ENCODE measurements at places on chromosomes 5 and 9. TPM values are rescaled to one million over a fixed set of nuclear protein-coding genes. Genes with fewer than 3 reads are reported as not detected.

DNA sequence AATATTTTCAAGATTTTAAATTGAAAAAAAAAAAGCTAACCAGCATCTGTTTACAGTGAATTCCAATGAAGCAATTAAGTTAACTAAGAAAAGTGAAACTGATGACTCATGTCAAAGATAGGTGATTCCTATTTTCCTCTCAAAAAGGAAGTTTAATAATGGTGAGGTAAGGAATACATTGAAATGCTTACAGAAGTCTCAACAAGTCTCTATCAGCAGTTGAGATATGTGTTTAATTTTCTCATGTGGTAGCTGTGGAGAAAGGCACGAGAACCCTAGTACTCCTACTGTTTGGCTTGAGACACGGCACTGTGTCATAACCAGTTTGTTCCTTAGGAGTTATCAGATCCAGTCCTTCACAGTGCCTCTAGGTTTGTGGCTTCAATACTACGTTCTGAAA is 114.5 kb downstream of the SLC25A46 start:
- no peak for DNase-seq

GRCh38 chr5:77635917-77636640 is 2.4 kb downstream of the OTP start:
- DNase-seq, result no peak

DNA sequence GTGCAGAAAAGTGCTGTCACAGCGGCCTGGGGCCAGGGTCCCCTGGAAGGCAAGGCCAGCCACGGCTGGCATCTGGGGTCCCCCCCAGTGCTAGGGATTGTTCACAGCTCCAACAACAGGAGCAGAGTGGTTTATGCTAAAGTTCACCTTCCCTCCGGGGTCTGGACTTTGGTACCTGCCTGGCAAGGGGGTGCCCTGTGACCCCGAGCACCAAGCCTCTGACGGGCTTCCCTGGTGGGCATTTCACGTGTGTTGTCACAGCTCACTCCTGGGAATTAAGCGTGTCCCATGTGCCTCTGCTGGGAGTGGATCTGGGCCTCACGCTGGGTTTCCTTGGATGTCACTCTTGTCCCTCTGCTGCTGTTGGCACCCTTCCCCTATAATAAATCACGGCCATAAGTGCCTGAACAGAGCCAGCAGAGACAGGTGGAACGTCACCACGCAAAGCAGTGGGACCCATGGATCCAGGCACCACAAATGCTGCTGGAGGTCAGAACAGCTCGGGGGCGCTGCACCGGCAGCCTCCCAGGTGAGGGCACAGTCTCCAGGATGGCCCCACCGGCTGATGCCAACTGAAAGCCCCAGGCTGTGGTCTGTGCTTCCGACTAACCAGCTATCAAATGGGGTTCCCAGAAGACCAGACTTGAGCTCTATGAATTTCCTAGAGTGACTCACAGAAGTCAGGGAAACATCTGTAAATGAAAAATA is 17.8 kb upstream of the ZDHHC11 start:
- no peak for DNase-seq

GFPT2 gene
- 0.15 TPM for total RNA-seq

SLC34A3 gene
- total RNA-seq, result not detected

All from activated CD8-positive, alpha-beta memory T cell treated with anti-CD3 and anti-CD28 coated beads, Interleukin-2, amount 10 ng/mL, durations not matched to agents 7 days and 5 days (primary cell).